Memory B cell (primary cell): ENCODE measurements at places on chromosomes 11 and 22.

DNA sequence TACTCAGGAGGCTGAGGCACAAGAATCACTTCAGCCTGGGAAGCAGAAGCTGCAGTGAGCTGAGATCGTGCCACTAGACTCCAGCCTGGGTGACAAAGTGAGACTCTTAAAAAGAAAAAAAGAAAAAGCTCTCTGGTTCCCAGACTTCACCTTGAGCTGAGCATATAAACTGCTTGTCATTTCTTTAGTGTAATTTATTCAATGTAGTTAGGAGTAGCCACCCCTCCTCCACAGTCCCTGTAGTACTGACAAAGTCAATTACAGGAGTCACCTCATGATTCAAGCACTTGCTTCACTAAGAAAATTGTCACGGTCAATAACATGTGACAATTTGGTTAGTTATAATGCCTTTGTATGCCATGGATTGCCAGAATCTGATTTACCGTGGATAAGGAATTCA, 7.2 kb downstream of the OR4D10 start:
- DNase-seq = no peak

- DNase-seq = no peak
Measured at GRCh38 chr22:42825796-42826195, 31.3 kb downstream of the ARFGAP3 start.

- DNase-seq = no peak
Measured at GRCh38 chr22:21752276-21752675, 16.7 kb upstream of the YPEL1 start.

- no peak for DNase-seq
Measured at GRCh38 chr11:12024254-12024926, 16.0 kb upstream of the DKK3 start.

- no peak for DNase-seq
Measured at GRCh38 chr11:12789054-12789453, 114.8 kb downstream of the TEAD1 start.

GRCh38 chr11:115893461-115894099, 389.4 kb upstream of the CADM1 start:
- no peak for DNase-seq

DNA sequence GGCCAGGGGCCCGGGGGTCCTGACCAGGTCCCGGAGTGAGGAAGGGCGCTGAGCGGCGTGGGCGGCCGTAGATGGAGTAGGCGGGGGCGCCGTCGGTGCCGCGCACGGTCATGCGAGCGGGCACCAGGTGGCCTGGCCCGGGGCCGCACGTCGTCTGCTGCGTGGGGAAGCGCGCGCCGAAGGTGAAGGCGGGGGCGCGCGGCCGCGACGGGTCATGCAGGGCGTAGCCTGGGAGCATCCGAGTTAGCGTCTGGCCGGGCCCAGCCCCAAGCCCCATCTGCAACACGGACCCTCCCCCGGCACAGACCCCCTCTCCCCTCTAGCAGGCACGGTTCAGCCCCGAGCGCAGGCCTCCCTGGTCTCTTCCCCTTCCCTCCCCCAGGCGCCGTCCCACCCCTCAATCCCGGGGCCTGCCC, 1.7 kb upstream of the TYMP start:
- peak; percentile 78 for DNase-seq

GRCh38 chr11:8415195-8415594, 151.5 kb upstream of the LMO1 start:
- DNase-seq = no peak

GRCh38 chr11:20869123-20869522, 199.7 kb downstream of the NELL1 start:
- no peak for DNase-seq

DNA sequence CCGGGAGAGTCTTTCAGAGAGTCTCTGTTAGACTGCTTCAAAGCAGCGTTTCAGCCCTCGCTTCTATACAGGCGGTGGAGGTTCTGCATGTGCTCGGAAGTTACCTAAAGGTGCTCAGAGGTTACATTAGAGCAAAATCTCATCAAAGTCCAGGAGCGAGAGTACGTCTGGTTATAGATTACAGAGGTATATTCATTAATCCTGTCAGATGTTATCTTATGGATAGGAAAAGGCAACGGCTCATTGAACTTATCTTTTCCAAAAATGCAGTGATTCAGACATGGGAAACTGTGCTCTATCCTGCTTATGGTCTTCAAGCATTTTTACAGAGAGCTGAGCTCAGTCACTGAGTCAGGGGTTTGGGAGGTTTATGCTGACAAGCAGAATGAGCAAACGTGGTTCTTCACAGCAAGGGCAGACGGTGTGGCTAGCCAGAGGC, 9.1 kb upstream of the ZBED5 start:
- no peak for DNase-seq

GRCh38 chr11:84887055-84887629, 740.0 kb downstream of the DLG2 start:
- no peak for DNase-seq

DNA sequence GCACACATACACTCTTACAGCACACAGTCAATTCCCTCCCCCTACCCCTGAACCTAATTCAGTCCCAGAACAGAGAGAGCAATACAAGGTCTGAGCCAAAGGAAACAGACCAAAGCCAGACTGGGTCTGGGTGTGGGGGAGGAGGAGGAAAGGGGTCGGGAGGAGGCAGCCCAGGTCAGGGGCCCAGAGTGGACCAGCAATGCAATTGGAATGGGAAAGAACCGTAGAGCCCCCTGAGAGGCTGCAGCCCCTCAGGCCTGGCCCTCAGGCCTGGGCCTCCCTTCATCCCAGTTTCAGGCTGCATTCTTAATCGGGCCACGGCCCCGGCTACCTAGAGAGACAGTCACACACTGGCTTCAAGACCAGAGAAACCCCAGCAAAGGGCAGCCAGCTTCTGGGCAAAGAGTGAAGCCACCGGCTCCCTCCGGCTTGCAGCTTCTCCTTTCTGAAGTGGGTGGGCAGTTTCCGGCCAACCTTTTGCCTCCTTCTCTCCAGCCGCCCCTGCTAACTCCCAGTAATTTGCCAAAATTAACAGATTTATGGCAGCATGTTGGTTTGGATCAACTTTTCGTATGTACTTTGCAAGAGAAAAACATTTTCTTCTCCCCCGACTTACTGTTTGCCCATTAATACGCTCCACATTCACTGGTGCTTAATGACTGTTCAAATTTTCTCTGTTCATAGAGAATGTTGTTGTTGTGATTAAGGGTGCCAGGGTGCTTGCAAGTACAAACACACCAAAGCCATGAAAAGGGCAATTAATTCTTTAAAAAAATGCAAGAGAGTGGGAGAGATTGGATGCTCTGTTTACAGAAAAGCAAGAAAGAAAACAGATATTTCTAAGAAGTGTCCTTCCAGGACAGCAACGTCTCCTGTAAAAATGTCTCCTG, 488.3 kb downstream of the MN1 start:
- no peak for DNase-seq
